ENCODE measurements at places on chromosomes 2 and 18. TPM values are rescaled to one million over a fixed set of nuclear protein-coding genes. Genes with fewer than 3 reads are reported as not detected.

The HOXD13 gene
- not detected for total RNA-seq

DNA sequence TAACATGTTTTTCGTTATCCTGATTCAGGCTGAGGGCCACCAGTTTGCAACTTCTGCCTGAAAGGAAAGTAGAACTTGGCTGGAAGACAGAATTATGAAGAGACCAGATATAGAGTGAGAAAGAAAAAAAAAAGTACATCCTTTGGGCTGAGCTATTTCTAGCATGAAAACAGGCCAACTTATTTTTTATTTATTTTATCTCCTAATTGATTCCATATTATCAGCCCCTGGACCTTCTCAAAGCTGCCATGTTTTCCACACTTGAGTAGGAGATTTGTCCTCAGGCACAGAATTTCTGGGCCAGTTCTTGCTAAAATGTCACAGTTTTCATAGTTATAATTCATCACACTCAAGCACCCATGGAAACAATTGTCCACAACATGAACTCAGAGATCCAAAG, 586.8 kb upstream of the CNTNAP5 start:
- DNase-seq, result no peak

DNA sequence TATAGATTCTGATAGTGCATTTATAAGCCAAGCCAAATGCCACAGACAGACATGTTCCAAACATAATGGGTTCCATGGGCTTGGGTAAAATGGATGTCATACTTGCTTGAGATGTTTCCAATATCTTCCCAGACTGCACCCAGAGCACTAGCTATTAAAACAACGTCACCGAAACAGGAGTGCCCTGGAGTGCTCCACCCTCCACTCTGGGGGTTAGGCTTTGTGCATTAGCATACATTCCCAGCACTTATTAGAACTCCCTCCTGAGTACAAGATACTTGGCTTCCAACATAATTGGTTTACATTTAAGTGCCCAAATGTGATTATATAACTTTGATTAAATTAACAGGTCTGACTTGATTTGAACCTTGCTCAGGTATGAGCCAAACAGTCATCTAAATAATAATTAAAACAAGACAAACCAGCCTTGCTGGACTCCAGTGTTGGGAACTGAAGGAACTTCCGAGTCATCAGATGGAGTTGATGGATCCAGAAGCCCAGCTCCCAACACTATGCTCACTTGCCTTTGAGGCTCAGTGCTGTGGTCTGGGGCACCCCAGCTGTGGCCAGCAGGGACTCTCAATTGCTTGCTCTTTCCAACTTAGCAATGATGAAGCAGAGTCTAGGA, 60.5 kb upstream of the LGALSL start:
- DNase-seq, result no peak

DNA sequence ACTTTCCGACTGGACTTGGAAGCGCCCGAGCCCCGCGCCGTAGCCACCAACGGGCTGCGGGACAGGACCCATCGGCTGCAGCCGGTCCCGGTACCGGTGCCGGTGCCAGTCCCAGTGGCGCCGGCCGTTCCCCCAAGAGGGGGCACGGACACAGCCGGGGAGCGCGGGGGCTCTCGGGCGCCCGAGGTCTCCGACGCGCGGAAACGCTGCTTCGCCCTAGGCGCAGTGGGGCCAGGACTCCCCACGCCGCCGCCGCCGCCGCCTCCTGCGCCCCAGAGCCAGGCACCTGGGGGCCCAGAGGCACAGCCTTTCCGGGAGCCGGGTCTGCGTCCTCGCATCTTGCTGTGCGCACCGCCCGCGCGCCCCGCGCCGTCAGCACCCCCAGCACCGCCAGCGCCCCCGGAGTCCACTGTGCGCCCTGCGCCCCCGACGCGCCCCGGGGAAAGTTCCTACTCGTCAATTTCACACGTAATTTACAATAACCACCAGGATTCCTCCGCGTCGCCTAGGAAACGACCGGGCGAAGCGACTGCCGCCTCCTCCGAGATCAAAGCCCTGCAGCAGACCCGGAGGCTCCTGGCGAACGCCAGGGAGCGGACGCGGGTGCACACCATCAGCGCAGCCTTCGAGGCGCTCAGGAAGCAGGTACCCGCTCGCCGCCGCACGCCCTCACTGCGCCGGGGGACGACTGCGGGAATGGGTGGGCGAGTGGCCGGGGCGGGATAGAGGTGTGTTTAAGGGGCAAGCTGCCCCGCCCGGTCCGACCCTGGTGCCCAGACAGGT, 713 bp downstream of the ATOH8 start:
- peak; percentile 62 for DNase-seq

The MBOAT2 gene
- total RNA-seq, result 125 TPM

GRCh38 chr2:57962861-57963260, 83.7 kb upstream of the VRK2 start:
- no peak for DNase-seq

The WIPF1 gene
- 1.2 TPM for total RNA-seq

GRCh38 chr2:100339823-100340222, 17.5 kb upstream of the LONRF2 start:
- no peak for DNase-seq

The MAP2 gene
- total RNA-seq, result 678 TPM

GRCh38 chr2:27134781-27135477, 493 bp upstream of the PREB start:
- DNase-seq, result no peak

The FNDC4 gene
- 45.7 TPM for total RNA-seq

- DNase-seq, result no peak
Observed at GRCh38 chr2:151498178-151498577, 88.5 kb downstream of the RIF1 start.

- no peak for DNase-seq
Observed at GRCh38 chr2:219574484-219575311, 2.6 kb downstream of the INHA start.

GRCh38 chr2:186590759-186591505, 1.1 kb downstream of the ITGAV start:
- peak; percentile 38 for DNase-seq

GRCh38 chr18:53422896-53423295, 801.6 kb downstream of the MBD2 start:
- DNase-seq, result no peak

The GPR45 gene
- total RNA-seq, result 0.82 TPM

GRCh38 chr2:201233192-201233811, 27.0 kb upstream of the CASP8 start:
- no peak for DNase-seq

GRCh38 chr2:43324259-43325106, 98.1 kb upstream of the ZFP36L2 start:
- no peak for DNase-seq

DNA sequence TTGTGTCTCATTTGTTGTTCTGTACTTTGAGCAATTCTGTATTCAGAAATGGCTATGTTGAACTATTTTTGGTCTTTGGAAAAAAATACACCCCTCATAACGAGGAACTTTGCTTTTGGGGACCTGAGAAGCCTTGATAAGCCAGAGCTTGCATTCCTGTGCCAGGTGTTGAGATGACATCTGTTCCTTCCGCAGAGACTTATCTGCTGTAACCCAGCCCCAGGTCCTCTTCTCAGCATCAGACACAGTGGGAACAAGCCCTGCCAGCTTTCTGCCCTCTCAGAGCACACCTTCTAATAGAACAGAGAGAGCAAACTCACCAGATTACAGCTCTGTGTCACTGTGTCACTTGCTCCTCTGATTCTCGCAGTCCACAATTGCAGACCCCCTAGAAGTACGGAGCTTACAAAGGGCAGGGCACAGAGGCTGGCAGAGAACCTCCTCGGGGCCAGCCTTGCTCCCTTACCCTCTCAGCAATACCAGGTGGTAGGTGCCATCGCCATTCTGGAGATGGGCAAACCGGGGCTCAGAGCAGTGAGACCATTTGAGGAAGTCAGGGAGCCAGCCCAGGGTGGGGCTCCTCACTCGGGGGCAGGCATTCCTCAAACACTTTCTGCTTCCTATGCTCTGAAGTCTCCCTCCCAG, 97.4 kb downstream of the DDX1 start:
- no peak for DNase-seq

The METTL8 gene
- 23.2 TPM for total RNA-seq

DNA sequence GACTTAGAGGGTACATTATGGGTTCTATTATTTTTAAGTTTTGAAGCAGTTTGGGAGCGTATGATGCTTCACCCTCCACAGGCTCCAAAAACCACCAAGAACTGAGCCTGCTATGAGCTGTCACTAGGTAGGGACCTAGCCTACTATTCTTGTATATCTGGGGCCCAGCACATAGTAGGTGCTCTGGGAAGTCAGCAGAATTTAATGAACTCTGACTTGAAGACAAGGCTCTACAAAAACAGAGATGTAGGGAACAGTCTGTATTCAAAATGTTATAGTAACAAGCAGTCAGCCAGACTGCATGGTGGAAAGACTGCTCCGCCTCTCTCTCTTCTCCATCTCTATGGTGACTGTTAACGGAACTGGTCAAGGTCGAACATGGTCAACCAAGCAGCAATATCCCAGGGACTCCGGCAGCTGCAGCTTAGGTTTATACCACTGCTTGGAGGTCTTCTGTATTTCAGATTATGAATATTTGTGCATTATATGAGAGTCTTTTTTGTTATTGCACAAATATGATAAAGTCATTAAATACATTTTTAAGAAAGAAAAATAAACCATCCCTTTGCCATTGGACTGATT, 22.2 kb upstream of the YWHAQ start:
- DNase-seq, result no peak

DNA sequence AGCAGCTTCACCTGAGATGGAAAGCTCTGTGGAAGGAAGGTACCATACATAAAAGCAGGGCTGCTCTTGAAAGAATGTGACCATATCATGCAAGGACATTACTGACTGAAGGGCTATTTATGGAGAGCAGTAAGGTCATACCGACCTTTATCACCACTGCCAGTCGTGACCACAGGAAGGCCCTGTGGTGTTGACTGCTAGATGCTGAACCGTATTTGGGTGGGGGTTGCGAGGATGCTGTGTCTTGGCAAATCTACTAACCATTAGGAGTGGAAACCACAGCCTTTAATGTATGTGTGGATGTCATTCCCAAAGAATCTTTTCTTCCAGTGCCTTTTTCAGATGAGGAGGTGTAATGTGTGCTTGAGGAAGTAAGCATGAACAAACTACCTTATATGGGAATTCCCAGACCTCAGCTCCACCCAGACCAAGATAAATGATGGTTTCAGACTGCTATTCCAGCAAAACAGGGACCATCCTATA, 60.8 kb downstream of the LIMS1 start:
- DNase-seq, result no peak

The UPP2 gene
- 1.6 TPM for total RNA-seq

GRCh38 chr2:33291278-33292013, 185.0 kb upstream of the RASGRP3 start:
- peak; percentile 28 for DNase-seq

The ANO7 gene
- total RNA-seq, result 0.41 TPM
